Thymus (tissue), 14 donors: ENCODE measurements at places on chromosomes 3 and 15. TPM values are rescaled to one million over a fixed set of nuclear protein-coding genes. Genes with fewer than 3 reads are reported as not detected.

DNA sequence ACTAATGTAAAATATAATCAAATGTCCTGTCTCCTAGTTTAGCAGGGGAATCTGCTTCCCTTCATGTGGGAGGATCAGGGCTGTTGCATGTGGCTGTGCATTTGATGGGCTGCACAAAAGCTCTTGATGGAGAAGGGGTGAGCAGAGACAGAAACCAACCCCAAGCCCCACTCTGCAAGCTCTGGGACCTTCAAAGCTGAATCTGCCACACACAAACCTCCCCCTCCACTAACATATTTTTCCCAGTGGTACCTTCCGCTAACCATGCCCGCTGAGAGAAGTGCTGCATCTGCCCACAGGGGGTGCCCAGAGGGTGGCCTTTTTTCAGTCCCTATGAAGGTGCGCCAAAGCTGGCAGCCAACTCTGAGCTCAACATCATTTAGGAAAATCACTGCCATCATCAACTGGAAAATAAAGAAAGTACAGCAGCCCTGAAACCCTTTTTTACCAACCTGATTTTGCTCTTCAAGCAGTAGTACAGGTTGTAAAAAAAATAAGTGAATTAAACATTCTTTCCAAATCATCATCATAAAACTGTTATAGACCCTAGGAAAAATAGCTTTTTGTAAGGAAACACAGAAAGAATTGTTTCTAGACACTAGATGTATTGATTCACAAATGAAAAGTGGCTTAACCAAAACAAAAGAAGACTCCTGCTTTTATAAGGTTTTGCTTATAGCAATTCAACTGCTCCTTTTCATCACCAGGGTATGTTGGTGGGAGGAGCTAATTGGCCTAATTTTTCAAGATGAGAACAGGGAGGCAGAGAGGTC, 97.0 kb downstream of the HHLA2 start:
- no peaks in the 10 kb centered on the region for H3K36me3 ChIP-seq
- no peaks in the 10 kb centered on the region for H3K27me3 ChIP-seq
- H3K4me3 ChIP-seq, result no peak overlapping the region
- H3K4me1 ChIP-seq, result peaks cover under 1% of the 10 kb centered on the region
- no peak overlapping the region for H3K27ac ChIP-seq
- DNase-seq, result no peak

DNA sequence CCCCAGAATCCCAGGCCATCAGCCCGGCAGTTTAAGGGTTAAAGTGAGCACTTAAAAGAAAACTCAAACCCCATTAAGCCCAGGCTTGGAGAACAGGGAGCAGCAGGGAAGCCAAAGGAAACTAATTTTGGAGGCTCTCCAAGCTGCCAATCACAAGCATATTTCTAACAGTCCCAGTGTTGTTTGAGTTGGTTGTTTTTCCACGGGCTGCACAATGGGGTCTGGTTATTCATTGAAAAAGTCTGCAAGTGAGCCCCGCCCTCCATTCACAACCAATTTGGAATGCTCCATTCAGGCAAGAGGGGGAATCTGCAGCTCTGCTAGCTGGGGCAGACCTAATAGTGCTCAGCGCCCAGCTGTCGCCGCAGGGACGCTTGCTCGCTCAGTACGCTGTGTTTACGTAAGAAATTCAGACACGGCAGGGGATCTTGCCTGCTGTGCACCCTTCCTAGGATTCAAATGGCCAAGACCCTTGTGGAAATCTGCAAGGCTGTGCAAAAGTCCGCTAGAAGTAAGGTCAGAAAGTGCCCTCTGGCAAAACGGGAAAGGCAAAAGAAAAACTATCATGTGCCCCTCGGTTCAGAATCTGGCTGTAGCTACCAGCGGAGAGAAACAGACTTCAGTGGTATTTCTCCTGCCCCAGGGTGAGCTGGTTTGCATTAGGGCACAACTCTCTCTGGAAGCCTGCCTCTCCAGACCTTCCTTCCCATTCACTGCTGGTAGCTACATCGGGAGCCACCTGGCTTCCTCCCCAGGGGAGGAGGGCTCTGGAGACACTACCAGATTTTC, 11.0 kb downstream of the ETV5 start:
- no peak overlapping the region for H3K4me3 ChIP-seq

MCTP2 gene
- total RNA-seq, result 9.3 TPM

SEMA3F gene
- total RNA-seq, result 4.4 TPM

- no peak overlapping the region for H3K4me3 ChIP-seq
- no peaks in the 10 kb centered on the region for H3K4me1 ChIP-seq
- DNase-seq, result no peak
- H3K36me3 ChIP-seq, result no peaks in the 10 kb centered on the region
- no peak overlapping the region for H3K27ac ChIP-seq
These were observed 27.5 kb downstream of the RAB6B start for GRCh38 chr3:133868186-133868585.

UBAP1L gene
- total RNA-seq, result 0.61 TPM

GRCh38 chr3:101414121-101414520, 93.7 kb upstream of the IMPG2 start:
- H3K4me1 ChIP-seq, result peaks cover 6% of the 10 kb centered on the region
- peaks cover 2% of the 10 kb centered on the region for H3K36me3 ChIP-seq
- H3K27me3 ChIP-seq, result no peaks in the 10 kb centered on the region
- no peak for DNase-seq
